RKO (cell line): ENCODE measurements at places on chromosomes 2 and 18.

DNA sequence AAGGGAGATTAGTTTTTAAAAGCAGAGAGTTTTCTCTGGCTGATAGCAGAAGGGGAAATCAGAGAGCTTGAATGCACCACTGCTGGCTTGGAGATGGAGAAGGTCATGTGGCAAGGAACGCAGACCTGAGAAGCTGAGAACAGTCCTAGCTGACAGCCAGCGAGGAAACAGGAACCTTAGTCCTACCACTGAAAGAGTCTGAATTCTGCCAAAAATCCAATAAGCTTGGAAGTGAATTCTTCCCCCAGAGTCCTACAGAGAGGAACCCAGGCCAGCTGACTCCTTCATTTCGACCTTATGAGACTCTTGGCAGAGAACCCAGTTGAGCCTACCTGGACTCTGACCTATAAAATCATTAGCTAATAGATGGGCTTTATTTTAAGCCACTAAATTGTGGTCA lies 371.9 kb upstream of the TNP1 start:
- no peak for DNase-seq

DNA sequence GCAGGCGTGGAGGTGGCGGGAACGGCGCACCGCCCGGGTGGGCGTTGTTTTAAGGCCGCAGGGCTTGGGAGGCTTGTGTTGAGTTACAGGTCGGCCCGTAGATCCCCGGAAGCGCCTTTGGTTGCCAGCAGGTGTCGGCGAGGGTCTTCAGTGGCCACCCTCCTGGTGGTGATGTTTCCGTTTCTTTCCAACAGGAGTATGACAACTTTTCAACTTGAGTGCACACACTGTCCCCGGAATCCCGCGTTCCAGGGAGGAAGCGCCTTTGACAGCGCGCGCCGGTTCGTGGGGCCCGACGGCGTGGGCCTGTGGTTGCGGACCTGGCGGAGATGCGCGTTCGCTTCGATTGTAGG lies 1.0 kb upstream of the HDAC4 start:
- DNase-seq = peak; percentile 62

DNA sequence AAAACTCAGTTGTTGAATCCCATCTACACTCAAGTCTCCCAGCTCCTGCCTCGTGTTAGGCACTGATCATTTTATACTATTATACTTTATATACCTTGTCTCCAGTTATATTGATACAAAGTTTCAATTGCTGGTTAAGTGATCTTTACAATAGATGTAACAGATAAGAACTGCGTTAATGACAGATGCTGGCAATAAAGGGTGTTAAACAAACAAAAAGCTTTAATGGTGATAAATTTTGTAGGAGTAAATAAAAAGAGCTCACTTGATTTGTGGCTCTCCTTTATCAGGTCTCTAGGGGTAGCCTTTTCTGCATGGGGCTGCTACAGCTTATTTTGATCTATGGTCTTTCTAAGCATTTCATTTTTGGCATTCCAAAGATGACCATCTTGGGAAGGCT lies 106.9 kb upstream of the GAREM1 start:
- DNase-seq = no peak

DNA sequence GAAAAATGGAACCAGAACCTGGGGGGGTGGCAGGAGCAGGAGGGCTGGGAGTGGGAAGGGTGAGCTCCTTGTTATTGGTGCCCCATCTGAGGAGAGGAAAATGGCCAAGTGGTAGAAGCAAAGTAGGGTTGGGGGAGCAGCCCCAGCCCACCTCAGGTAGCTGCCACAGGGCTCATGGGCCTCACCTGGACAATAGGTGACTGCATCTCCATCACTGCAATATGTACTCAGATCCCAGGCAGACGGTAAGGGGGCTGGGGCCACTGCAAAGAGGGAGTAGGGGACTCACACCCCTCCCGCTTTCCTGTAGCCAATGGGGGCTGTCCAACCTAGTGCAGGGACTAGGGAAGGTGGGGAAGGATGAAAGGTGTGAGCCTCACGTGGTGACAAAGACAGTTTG lies 4.2 kb downstream of the C2orf81 start:
- DNase-seq = no peak

DNA sequence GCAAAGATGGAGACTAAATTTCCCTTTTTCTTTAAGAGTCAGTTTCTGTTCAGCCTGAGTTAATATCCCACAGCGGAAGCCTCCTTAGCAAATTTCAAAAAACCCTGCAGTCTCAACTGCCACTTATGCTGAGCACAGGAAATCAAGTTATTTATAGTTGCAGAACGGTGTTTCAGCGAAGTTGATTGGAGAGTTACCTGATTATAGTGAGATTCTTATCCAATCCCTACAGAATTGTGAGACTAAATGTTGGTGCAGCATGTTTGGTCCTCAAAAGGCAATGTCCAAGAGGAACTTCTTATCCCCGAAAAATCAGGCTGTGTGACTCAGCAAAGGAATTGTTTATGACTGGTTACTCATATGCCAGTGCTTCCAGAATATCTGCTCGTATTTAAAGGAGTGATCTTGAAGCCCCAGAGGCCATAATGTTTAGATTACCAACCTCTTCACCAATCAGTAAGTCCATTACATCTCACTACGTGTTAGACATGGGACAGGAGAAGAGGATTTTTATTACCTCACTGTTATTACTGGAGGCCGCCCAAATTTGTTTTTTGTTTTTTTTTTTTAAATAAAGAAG lies 67.9 kb downstream of the LRRFIP1 start:
- peak; percentile 94 for DNase-seq

GRCh38 chr2:219451661-219452360 lies 17.2 kb downstream of the SPEG start:
- no peak for DNase-seq

- no peak for DNase-seq
Observed at GRCh38 chr2:219968685-219969345, 341.4 kb downstream of the SLC4A3 start.

GRCh38 chr2:56266761-56267414 lies 83.1 kb downstream of the CCDC85A start:
- no peak for DNase-seq

DNA sequence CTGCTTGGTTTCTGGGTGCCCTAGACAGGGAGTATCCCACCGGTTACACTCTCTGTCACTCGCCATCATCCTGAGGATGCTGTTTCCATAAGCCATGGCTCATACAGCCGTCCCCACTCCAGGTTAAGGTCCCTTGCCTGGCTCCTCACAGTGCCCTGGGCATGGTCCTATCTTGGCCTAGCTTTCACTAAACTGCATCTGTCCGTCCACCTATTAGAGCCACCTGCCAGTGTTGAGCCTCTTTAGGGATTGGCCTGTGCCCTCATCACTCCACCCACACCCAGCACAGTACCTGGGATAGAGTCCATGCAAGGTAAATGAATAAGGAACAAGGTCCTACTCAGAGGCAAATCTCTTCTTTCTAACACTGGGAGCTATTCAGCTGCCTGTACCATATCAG lies 320.1 kb downstream of the GBX2 start:
- DNase-seq = no peak

GRCh38 chr2:62398356-62398755 lies 107.6 kb downstream of the TMEM17 start:
- DNase-seq = no peak

GRCh38 chr18:77811503-77811902 lies 561.9 kb downstream of the GALR1 start:
- DNase-seq = peak; percentile 63

GRCh38 chr2:23478087-23478932 lies 93.3 kb downstream of the KLHL29 start:
- DNase-seq = no peak

- DNase-seq = no peak
Observed at GRCh38 chr2:209472871-209473270, 49.0 kb downstream of the MAP2 start.
